Right lung (tissue), 10 donors: ENCODE measurements at places on chromosomes 6 and 20.

- DNase-seq = no peak
Observed at GRCh38 chr6:33634161-33634727, 13.1 kb downstream of the ITPR3 start.

- DNase-seq = no peak
Observed at GRCh38 chr6:39153766-39154397, 38.9 kb upstream of the SAYSD1 start.

DNA sequence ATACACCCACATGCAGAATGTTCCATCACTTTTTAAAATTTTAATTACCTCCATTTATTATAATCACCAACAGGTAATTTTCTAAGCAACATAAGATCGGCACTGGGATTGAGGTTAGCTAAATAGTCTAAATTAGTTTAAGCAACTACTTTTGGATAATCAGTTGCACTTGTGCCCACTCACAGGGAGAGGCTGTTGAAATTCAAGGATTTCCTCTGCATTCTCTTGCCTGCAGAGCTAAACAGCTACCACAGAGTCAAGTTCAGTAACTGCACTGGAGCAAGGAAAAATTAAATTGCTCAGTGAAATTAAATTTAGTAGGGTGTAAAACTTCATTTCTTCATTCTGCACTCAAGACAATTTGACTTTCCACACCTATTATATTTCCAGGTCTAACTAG is 120.7 kb upstream of the CCDC28A start:
- DNase-seq = no peak

GRCh38 chr6:20540683-20541082 is 6.4 kb downstream of the CDKAL1 start:
- no peak for DNase-seq

- no peak for DNase-seq
Observed at GRCh38 chr6:80181352-80182081, 75.0 kb downstream of the BCKDHB start.
